Fibroblast of villous mesenchyme (primary cell): ENCODE measurements at places on chromosomes 4 and X.

DNA sequence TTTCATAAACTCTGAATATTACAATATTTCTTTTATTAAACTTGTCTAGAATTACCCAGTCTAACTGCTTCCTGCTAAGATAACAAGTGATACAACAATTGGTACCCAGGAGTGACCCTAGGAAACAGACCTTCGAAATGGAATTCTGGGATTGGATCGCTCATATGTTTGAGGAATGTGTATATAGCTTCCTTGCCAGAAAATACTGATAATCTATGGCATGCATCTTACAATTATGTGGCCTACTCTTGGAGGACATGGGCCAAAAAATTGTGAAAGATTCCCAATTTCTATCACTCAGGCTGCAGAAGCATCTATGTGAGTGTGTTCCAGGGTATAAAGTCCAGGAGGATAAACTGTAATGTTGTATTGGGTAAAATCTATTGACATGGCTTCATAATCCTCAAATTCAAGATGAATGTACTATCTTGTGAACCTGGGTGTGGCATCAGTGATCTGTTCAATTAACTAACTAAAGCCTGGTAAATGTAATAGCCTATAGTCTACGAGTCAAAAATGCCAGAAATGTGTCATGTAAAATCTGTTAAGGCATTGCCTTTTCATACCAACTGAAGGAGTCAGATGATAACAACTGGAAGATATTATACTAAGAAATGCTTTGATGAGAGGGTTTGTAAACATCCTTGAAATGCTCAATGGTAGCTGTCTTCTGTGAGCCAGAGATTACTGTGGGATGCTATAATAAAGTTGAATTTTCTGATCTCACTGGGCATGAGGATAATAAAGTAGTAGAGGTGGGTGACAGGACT is 1499.3 kb downstream of the PCDH7 start:
- no peak for DNase-seq

GRCh38 chr4:109764376-109764775 is 34.5 kb upstream of the PLA2G12A start:
- DNase-seq: peak; percentile 4

DNA sequence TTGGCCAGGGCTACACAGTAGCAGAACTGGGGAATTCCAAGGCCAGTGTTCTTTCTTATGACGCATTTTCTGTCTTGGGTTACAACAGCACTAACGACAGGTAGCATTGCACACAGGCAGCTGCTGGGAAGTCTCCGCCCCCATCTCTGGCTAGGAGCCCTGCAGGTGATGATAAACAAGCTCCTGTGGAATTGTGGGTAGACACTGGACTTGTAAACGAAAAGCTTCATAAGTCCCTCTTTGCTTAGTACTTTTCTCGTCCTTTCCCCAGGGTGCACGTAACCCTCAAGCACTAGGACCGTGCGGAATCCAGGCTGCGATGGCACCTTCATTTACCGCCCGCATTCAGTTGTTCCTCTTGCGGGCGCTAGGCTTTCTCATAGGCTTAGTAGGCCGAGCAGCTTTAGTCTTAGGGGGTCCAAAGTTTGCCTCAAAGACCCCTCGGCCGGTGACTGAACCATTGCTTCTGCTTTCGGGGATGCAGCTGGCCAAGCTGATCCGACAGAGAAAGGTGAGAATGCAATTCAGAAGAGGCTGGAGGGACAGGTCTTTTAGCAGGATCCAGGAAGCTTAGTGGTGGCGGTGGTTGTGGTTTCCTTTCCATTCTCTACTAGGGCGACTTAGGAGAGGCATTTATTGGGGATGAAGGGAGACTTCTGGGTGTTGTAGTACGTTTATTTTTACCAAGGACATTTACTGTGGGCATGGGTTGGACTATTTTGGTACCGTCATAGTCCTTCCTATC is at the start of gene FAAH2:
Gene FAAH2, plus strand, starts transcription at position 200 of the 745 bp plus-strand sequence. Its CDS starts 120 bp downstream, at position 320.
- no peak for DNase-seq

GRCh38 chr4:68349279-68349648 is 626 bp downstream of the YTHDC1 start:
- DNase-seq: peak; percentile 48

GRCh38 chr4:40178672-40179071 is 18.2 kb upstream of the RHOH start:
- peak; percentile 49 for DNase-seq

- DNase-seq: no peak
These were observed 44.3 kb downstream of the AR start for GRCh38 chrX:67587946-67588624.

GRCh38 chr4:120009731-120010130 is 56.9 kb downstream of the MAD2L1 start:
- peak; percentile 69 for DNase-seq

DNA sequence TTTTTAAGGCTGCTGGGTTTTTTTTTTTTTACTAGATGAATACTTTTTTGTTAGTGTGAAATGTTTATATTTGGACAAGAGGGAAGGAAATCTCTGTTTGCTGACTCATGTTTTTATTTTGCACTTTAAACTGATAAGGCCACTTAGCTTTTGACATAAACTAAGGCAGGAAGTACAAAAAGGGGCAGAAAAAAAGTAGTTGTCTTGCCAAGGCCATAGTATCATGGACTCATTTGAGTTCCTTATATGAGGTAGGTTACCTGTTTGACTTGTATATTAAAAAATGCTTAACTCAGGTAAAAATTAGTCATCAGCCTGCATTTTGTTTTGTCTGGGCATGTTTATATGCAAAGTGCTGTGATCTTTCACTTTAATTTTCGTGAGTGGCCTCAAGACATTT is 26.0 kb downstream of the SMAD1 start:
- peak; percentile 81 for DNase-seq

DNA sequence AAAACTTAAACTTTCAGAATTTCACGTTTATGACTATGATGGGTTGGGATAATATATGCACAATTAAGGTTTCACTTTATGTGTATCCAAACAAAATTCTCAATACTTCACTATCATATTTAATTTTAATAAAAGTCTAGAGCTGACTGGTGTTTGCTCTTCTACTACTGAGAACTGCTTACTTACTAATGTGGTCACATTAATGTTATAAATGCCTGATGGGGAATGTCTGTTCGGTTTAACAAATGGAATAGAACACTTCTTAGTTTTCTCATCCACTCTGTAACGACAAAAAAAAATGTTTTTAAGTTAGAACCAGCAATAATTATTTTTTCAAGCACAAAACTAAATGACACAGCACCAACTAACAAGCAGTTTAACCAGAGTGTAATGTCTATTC is 34.3 kb downstream of the CDKL2 start:
- no peak for DNase-seq

DNA sequence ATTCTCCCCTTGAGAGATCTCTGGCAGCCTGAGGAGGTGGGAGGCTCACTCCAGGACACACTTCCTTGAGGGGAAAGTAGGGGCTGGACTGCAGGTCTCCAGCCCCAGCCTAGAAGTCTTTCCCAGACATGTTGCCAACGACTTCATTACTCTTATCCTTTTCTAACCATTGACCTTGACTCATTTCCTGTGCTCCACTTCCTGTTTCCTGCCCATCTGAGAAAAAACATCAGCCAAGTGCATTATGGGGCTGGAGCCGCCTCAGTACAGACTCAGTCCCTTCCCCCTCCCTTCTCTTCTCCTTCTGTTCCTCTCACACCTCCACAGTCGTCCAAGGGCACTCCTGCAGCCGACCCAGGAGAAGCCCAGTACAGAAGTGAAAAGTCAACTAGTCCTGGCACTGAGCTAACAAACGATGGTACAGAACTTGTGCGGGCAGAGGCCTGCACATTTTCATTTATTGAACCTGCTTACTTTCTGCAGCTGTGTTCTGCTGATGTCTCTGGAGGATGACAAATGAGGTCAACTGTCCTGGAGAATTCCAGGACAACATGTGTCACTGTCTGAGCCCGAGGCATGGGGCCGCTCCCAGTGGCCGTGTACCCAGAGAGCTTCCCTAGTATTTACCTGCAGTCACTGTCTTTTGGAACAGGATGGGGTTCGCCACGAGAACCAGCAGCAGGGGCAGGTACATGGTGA is 20.1 kb downstream of the GPR143 start:
- DNase-seq: no peak

DNA sequence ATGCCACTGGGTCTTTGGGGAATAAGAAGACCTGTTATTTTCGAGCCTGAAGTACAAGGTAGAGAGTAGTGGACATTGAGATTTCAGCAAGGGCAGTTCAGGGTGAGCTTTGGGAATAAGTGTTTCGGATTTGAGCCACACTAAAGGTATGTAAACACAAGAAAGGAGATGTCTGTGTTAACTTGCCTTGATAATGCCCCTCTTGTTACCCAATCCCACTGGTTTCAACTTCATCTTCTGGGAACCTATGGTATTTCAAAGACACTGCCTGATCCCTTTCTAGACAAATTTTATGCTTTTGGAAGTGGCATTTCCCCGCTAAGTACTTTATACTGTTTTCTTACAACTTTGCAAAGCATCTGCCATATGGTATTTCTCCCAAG is 79.4 kb downstream of the SLC9A6 start:
- peak; percentile 60 for DNase-seq

DNA sequence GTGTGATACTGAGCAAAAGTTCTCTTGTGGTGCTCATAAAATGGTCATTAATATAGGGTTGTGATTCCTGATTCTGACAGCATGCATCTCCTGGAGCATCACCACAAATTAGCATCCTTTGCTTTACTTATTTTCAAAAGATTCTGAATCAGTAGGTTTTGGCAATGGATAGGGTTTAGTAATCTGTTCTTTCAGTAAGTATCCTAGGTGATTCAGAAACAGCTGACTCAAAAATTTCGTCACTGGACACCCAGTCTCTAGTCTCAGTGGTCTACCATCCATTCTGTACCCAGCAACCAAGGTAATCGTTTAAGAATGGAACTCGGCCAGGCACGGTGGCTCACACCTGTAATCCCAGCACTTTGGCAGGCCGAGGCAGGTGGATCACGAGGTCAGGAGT is 4.1 kb downstream of the CBLL2 start:
- DNase-seq: no peak

DNA sequence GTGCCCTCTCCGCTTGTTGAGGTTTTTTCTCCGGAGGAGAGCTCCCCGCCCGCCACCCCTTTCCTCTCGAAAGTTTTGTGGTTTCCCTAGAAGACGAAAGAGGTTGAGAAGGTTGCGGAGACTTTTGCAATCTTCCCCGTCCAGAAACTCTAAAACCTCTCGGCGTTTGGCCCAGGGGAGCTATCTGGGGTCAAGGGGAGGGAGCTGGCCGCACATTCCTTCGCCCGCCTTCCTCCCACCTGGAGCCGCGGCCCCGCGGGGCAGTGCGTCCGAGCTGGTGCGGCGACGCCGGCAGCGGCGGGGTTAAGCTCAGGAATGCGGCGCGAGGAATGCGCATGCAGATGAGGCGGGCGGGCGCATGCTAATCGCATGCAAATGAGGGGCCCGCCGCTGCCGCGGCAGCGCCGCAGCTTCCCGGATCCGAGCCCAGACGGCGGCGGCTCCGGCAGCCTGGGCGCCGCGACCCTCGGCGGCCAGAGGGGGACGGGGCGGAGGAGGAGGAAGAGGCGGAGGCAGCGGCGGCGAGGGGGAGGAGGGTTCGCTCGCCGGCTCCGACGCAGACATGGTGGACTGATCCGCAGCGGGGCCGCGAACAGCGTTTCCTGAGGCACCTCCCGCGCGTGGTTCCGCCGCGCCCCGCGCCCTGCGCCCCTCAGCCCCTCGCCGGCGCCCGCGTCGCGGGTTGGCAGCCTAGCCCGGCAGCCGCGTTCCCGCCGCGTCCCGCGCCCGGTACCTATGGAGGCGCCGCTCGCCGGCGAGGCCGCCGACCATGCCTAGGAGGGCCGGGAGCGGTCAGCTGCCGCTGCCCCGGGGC is at the start of gene WWC2:
Gene WWC2, plus strand, starts transcription at position 535 of the 814 bp plus-strand sequence. Its CDS starts 235 bp downstream, at position 770.
- peak; percentile 92 for DNase-seq

GRCh38 chr4:119125931-119126330 is 9.7 kb upstream of the MYOZ2 start:
- DNase-seq: no peak
